Activated CD8-positive, alpha-beta memory T cell treated with anti-CD3 and anti-CD28 coated beads for 1 hour (primary cell): ENCODE measurements at places on chromosomes 5 and 9.

DNA sequence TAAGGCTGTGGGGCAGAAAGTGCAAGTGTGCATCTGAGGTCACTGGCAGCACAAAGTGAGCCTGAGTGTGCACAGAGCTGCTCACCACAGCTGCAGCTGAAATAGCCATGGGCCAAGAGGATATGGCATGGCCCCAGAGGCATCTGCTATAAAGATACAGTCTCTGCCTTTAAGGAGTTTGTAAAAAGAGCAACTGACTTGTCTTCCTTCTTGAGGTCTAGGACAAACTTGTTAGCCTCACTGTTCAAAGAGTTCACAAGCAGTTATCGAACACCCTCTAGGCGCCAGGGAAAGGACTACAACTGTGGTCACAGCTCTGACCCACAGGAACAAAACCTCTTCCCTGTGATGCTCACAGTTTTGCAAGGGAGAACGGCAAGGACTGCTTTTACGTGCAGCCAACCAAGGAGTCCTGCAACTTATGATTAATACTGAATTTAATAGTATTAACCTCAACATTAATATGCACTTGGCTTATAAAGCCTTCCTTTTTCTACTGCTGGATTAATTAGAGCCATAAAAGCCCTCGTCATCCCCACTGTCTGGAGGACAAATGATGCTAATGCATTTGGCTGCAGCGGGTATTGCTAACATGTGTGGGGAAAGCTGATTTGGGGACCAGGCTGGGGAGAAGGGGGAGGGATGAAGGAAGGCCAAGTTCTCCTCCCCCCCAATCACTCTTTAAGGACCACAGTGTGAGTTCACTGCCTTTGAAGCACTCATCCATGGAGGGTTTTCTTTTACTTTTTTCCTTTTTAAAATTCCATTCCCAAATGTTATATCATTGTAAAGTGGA is 189.8 kb upstream of the TRIM32 start:
- DNase-seq, result no peak

DNA sequence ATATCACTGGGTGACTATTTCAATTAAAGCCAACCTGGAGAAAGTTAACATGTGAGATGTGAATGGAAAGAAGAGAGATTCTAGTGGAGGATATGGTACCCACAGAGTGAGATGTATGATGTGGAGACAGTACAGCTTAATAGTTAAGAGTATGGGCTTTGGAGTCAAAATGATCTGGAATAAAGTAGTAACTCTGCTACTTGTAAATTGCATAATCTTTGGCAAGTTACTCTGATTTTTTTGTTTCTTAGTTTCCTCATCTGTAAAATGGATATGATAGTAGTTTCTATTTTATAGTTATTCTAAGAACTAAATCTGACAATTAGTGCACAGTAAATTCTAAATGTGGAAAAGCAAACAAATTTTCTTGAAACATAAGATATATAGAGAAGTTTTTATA is 79.2 kb downstream of the ISOC1 start:
- no peak for DNase-seq

- DNase-seq, result no peak
These were observed 92.4 kb downstream of the NFIB start for GRCh38 chr9:14221558-14221957.

DNA sequence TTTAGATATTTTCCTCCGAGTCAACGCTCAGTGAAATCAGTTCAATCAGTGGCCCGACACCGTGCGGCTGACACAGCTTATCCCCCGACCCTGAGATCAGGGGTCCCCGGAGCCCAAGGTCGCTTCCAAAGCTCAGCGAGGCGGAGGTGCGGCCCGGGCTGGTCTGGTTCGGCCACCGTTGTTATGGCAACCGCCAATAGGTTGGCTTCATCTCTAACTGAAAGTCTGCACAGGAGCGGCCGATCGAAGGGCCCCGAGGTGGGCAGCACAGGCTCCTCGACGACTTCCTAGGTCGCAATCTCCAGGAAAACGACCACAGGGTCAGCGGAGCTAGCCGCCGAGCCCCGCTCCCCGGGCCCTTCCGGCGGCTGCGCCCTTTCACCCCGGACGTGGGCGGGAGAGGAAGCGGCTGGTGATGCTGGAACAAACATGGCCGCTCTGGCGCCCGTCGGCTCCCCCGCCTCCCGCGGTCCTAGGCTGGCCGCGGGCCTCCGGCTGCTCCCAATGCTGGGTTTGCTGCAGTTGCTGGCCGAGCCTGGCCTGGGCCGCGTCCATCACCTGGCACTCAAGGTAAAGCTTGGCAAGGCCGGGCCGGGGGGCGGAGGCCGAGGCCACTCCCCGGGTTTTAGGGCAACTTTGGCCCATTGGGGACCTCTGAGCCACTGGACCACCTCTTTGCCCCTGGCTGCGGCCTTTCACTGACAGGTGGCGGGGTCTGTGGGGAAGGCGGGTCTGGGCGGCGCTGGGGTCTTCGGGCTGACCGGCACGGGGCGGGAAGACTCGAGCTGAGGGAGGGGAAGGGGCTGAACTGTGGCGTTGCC is at the start of gene GPR107:
Gene GPR107, plus strand, starts transcription at position 403 of the 821 bp plus-strand sequence. Its CDS starts 27 bp downstream, at position 430.
- peak; percentile 65 for DNase-seq

- DNase-seq, result no peak
These were observed 197.8 kb downstream of the AUH start for GRCh38 chr9:91163773-91164471.

DNA sequence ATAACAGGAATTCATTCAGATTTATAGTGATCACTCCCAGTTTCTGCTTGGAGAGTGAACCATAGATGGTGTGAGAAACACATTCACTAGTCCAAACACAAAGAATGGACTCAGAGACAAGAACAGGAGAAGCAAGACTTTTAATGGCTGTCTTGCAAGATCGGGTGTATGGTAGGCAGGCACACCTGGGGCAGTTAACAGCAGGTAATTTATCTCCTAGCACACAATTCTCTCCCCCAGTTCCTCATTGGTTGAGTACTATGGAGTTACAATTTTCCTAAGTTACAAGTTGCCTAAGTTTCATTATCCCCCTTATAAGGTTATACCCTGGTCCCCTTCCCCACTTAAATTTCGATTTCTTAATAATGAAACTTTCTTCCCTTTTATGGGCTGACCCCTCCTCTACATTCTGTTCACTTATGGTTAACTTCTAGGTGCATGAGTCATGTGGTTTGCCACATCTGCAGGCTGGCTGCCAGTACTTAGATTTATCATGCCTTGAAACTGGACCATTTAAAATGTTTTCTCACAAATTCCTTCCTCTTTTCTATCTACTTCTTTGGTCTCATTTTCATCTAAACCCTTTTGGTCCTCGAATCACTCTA is 623.3 kb downstream of the HINT1 start:
- no peak for DNase-seq

GRCh38 chr5:174271316-174271715 is 225.8 kb downstream of the NSG2 start:
- DNase-seq, result no peak

- DNase-seq, result no peak
These were observed 30.3 kb upstream of the TIFAB start for GRCh38 chr5:135482381-135482933.
